ENCODE measurements at places on chromosomes 2 and 18.

DNA sequence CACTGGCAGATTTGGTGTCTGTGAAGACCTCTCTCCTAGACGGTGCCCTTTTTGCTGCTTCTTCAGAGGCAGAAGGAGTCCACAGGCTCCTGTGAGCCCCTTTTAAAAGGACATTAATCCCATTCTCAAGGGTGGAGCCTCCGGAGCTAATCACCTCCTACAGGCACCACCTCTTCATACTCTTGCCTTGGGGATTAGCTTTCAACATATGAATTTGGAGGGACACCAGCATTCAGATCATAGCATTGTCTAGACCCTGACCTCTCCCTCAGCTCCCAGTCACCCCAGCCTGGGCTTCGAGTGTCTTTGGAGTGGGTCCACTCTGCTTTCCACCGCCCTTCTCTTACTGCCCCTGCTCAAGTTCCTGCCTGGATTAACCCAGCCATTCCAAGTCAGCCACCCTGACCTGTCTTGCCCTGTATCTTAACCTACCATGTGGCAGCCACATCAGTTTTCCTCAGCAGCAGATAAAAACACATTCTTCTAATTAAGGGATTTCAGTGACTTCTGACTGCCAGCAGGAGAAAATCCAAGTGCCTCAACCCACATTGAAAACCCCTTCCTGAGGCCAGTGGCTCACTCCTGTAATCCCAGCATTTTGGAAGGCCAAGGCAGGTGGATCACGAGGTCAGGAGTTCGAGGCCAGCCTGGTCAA is 6.1 kb upstream of the NCL start:
- no peak for DNase-seq

DNA sequence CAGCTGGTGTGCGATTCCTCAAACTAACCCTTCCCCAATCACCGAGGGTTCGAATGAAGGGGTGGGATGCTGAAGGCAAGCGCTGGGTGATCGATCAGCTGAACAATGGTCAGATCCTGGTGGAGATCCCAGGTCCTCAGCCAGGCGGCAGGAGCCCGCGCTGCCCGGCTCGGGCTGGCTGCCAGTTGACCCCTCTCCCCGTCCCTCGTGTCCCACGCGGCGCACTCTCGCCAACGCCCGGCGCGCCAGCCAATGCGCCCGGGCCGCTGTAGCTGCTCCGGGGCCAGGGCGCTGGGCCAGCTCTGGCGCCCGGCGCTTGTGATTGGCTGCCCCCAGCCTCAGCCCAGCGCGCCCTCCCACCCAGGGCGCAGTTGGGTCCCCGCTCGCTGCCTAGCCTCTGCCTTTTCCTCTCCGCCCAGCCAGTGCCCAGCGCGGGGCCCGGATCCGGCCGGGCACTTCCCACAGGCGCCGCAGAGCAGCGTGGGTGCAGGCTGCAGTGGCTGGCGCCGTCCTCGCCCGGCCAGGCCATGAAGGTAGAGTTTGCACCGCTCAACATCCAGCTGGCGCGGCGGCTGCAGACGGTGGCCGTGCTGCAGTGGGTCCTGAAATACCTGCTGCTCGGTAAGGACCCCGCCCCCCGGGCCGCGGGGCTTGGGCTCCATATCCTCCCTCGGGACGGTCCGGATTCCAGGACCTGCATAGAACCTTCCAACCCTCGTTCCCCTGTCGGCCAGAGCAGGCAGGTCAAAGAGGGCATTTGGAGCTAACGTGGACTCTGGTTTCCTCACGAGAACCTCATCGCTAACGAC is at the start of gene MOGAT1:
Gene MOGAT1 (plus strand): TSS at position 400 of the 809 bp plus-strand sequence. CDS start 128 bp downstream, at position 528.
- DNase-seq: no peak

- no peak for DNase-seq
Observed at GRCh38 chr18:47549021-47549540, 297.6 kb upstream of the SKOR2 start.

DNA sequence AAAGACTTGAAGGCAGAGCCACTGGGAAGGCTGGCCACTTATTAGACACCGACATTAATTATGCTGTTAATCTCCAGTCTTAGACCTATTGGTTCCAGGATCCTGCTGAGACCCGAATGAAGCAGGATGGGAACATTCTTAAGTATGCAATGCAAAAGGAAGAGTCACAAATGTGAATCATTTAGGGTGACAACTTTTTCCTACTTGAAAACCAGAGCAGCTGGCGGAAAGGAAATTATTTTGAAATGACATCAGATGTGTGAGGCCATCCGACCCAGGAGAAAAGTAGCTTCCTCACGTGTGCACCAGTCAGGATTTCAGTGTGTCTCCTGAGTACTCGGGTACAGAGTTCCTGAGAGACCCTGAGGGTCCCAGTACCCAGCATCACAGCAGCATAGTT is 222.9 kb upstream of the NCKAP5 start:
- no peak for DNase-seq

GRCh38 chr2:216082805-216083204 is 1.1 kb downstream of the TMEM169 start:
- DNase-seq: no peak

GRCh38 chr2:169704160-169704708 is 10.0 kb downstream of the PHOSPHO2 start:
- DNase-seq: no peak

DNA sequence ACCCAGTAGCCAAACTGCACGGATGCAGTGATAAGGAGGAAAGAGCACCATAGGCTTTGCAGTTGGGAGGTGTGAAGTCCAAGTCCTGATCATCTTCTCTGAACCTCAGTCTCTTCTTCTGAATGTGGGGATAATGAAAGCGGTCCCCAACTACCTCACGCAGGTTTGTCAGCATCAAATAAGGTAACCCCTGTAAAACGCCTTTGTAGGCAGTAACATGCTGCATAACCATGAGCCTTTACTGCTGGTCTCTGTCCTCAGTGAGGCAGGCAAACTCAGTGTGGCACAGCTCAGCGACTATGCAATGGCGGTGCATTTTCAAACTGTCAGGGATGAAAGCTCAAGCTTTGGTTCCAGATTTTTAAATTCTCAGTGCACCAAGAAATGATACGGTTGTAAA is 46.1 kb downstream of the DNMT3A start:
- DNase-seq: no peak

DNA sequence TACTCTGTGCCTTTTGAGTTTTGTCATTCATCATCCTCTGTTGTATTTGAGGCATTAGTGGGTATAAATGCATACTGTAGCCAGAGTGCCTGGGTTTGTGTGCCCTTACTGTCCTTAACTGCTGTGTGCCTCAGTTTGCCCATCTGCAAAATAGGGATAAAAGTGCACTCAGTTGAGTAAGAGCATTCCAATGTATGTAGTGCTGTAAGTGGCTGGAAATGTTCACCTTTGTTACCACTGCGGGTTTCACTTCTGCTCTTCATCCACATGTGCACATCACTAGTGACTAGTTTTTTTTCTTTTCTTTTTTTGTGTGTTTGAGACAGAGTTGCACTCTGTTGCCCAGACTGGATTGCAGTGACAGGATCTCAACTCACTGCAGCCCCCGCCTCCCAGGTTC is 39.9 kb downstream of the PLEKHB2 start:
- DNase-seq: no peak

GRCh38 chr2:143477714-143478443 is 348.7 kb downstream of the ARHGAP15 start:
- no peak for DNase-seq

- DNase-seq: no peak
Observed at GRCh38 chr18:53225567-53226325, 885.7 kb downstream of the DCC start.

GRCh38 chr18:23249348-23249747 is 114.1 kb downstream of the CABLES1 start:
- DNase-seq: no peak
